ENCODE measurements at places on chromosomes 6 and 20.

GRCh38 chr6:37068356-37069270, 63.2 kb downstream of the FGD2 start:
- no peak for DNase-seq

GRCh38 chr6:147906361-147906760, 397.9 kb downstream of the SAMD5 start:
- no peak for DNase-seq

DNA sequence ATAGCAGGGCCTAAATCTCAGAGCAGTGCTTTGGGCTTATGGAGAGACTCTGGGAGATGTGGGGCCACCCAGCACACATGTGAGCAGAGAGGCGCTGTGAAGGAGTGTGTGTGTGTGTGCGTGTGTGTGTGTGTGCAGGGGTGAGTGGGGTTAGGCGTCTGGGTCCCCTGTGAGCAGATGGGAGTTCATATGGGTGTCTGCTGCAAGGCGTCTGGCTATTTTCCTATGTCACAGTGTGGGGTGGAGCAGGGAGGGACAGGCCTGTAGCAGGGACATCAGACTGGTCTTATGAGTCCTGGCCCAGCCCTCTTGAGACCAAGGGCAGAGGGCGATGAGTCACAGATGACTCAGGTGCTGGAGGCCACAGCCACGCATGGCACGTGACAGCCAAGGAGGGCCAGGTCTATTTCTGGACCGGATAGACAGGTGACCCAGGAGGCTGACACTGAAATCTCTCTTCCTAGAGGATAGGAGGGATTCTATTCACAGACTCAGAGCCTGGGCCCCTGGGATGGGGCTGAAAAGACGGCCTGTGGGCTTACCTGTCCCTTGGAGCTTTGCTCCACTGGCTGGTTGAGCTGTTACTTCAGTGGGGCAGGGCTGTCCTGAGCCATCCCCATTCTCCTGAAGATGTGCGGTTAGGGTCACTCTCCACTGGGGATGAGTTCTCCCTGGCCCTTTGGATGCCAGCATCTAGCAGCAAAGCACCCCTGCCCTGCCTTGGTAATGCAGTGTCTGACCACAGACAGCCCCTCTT, 28.9 kb downstream of the VEGFA start:
- DNase-seq = peak; percentile 44

DNA sequence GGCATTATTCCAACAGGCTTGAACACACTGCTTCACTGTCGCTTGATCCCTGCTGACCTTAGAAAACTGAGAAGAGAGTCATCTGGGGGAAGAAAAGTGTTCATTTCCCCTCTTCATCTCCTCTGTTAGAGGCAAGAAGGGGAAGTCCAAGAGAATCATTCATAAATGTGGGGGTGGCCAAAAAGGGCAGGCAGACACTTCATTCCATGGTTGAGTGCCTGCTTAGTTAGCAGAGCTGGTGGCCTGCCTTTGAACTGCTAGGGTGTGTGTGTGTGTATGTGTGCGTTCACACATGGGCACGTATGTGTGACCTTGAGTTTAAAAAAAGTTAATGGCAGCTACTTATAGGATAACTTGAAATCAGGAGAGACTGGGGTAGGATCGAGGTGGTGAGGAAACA, 39.4 kb upstream of the RFPL4B start:
- DNase-seq = no peak

DNA sequence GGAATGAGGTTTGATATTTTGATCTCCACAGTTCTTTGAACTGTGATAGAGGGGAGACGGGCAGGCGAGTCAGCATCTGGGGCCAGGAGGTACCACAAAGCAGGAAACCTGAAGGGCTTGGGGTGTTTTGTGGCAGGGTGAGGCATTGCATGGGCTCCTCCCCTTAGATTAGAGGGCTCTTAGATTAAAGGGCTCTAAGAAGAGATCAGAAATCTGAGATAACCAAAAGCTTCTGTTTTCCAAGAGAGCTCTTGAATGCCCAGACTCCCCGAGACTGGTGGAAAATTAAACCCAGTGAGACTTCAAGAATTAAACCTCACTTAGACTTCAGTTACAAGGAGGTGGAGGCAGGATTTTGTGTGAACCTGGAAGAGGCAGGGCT, 2.4 kb upstream of the GPX5 start:
- DNase-seq = peak; percentile 43

GRCh38 chr6:89360415-89360999, 8.0 kb upstream of the UBE2J1 start:
- DNase-seq = no peak

DNA sequence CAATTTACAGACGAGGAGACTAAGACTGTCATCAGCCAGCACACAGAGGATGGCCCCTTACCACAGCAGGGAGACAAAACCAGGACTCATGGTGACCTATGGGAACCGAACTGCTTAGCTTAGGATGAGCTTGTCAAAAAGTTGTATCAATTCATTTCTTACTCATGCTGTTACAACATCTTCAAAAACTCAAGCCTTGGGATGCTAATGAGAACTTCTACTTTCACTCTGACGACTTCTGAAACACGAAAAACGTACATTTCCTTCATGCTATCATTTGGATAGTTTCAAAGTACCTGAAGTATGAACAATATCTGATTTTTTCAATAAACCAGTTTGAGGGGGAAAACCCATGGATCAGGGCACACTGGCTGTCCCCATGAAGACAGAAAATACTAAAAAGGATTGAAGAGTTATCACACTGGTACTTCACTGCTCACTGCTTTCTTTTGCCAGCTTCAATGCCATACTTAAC, 31.9 kb downstream of the HIVEP2 start:
- DNase-seq = peak; percentile 48

- no peak for DNase-seq
These were observed 4.2 kb upstream of the IL22RA2 start for GRCh38 chr6:137177611-137178010.

DNA sequence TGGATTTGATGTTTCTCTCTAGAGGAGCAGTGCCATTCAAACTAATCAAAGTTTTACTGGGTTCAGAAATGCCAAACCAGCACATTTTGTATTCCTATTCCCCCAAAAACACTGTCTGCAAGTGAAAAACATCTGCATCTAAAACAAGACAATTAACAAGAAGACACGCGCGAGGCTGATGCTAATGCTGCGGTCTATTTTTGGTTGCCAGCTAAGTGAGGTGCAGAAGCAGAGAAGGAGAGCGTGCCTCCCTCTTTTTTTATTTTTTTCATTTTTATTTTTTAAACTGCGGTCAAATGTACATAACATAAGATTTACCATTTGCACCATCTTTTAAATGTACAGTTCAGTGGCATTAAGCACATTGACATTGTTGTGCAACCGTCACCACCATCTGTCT, 641.1 kb downstream of the DHX35 start:
- DNase-seq = no peak

GRCh38 chr6:167547751-167548150, 222.9 kb downstream of the TTLL2 start:
- DNase-seq = no peak

DNA sequence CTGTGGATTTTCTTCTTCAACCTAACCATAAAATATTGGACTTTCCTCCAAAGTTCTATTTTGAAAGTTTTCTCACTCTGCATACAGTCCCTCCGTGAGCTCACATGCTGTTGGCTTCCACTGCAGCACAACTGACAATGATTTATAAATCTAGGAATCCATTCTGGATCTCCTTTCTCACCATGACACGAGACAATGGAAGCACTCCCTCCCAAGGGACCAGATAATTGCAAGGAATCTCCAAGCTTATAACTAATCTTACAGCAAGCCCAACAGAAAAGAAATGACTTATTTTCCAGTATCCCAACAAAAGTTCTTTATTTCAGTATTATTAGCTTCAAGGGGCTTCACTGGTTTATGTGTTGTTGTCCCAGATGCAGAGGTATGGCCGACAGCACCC, 729.0 kb downstream of the RFPL4B start:
- no peak for DNase-seq

GRCh38 chr6:35745509-35745908, 8.7 kb downstream of the ARMC12 start:
- no peak for DNase-seq

GRCh38 chr20:61960836-61961235, 104.8 kb downstream of the TAF4 start:
- DNase-seq = no peak

GRCh38 chr20:25195962-25196785, 662 bp downstream of the ENTPD6 start:
- DNase-seq = peak; percentile 60

- DNase-seq = no peak
These were observed 31.3 kb downstream of the KCNK15 start for GRCh38 chr20:44776980-44777379.

- DNase-seq = no peak
These were observed 342.0 kb downstream of the TAF4 start for GRCh38 chr20:61723529-61724257.

DNA sequence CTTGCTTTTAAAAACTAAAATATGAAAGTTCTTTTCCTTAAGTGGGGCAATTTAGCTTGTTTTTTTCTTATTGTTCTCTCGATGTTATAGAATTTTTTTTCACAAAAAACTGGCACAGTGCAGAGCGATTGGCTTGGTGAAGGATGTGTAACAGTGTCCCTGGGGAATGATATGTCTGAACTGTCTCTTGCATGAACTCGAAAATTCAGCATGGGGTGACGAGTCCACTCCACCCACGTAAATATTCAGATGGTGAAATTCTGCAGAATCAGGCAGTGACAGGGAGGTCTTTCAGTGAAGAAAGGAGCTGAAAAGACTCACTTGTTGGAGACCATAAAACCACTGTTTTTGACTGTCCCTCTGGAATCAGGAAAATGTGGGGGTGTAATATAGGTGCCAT, 505.3 kb downstream of the MMUT start:
- no peak for DNase-seq
